ENCODE measurements at places on chromosomes 16 and 17.

DNA sequence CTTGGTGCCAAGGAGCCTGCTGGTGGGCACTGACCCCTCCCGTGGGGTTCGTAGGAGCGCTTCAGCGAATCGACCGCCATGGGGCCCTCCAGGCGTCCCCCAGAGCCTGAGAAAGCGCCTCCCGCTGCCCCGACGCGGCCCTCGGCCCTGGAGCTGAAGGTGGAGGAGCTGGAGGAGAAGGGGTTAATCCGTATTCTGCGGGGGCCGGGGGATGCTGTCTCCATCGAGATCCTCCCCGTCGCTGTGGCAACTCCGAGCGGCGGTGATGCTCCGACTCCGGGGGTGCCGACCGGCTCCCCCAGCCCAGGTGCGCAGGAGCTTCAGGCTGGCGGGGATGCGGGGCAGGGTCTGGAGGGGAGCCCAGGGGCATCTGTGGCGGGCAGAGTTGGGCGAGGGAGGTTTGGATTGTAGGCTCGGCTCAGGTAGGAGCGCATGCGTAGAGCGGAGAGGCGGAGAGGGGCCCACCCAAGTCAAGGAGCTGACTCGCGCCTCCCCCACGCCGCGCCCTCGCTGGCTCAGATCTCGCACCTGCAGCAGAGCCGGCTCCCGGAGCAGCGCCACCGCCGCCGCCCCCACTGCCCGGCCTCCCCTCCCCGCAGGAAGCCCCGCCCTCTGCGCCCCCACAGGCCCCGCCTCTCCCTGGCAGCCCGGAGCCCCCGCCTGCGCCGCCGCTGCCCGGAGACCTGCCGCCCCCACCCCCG, 19.8 kb downstream of the FMNL1 start:
- no peak for DNase-seq

GRCh38 chr16:84520725-84521496, 16.5 kb upstream of the MEAK7 start:
- no peak for DNase-seq

DNA sequence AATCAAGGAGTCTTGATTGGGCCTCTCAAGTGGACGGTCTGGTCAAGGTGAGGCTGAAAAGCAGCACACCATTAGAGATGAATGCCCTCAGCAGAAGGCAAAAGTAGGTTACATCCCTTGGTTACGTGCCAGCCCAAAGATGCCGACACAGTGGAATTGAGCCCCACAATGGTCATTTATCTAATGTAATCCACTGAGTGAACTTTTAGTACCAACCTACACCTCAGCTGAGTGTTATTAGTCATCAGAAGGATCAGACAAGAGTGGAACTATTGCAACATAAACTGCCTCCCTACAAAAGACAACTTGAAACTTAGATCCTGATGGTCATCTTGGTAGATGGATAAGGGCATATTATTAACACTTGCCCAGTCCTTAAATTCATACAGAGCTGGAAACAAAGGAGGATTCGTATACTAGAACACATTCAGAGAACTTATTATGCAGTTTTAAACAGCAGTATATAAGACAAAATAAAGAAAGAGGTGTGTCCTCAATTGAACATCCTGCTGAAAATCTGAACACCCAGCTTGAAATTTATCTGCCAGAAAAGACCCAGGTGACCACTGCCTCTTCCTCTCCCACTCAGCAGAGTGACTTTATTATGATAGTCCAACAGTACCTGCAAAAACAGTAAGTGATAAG, 2.8 kb downstream of the DCUN1D3 start:
- no peak for DNase-seq

DNA sequence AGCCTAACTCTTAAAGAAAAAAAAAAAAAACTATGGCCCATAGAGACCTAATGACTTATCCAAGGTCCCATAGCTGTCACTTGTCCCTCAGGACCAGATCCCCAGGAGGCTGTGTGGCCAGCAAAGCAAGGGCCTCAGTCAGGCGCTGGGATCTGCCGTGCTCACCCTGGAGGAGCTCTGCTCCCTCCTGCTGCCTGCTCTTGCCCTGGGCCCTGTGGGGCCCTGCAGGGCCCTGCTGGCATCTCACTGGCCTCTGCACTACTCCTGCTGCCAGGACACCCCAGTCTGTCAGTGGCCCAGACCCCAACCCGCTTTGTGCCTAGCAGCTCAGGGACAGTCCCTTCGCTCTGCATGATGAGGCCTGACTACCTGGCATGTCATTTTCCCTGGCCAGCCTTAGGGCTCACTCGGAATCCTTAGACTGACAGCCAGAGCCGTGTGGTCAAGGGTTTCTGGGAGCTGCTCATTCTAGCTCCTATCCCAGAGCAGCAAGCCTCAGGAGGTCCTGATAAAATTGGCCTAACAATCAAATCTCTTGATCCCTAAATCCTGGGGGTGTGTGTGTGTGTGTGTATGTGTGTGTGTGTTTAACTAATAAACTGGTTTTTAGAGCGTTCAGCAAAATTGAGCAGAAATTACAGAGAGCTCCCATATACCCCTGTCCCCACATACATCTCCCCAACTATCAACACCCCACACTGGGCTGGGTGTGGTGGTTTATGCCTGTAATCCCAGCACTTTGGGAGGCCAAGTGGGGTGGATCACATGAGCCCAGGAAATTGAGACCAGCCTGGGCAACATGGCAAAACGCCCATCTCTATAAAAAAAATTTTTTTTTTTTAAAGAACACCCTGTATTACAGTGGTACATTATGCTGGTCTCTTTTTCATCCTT, 21.7 kb downstream of the KATNIP start:
- DNase-seq = no peak

GRCh38 chr17:39920218-39921210, 2.1 kb upstream of the GSDMB start:
- no peak for DNase-seq

DNA sequence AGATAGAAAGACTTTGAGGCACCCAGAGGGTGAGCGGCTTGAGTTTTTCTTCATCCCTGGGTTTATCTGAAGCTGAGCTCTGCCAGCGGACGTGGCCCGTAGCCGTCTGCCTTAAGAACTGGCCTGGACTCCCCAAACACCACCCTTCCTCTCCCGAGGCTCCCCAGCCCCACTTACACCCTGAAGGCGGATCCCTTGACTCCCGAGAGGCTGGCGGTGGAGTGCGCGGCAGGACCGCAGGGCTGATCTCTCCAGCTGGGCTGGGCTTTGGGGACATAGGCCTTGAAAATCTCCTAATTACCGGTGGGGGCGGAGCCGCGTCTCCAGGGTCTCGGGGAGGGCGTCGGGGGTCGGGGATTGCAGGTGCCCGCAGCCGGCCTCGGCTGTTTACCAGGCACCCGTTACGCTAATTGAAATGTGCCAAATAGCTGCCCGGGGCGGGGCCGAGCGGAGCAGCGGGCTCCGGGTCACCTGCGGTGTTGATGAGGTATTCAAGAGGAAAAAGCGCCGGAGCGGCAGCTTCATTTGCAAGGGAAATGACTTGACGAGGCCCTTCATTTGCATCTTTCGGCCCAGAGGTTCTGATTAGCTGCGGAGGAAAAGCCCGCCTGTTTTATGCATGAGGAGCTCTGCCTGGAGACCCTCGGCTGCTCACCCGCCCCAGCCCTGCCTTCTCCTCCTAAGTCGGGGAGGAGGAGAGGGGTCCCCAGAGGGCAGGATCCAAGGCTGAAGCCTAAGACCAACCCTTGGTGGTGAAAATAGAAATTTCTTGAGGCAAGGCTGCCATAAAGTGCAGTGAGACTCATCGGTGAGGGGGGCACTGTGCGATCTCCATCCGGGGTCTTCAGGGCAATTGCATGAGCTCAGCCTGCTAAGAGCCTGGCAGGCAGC, 100.7 kb downstream of the MGAT5B start:
- DNase-seq = peak; percentile 7

- DNase-seq = no peak
These were observed 5.7 kb upstream of the CDH5 start for GRCh38 chr16:66360624-66361324.

DNA sequence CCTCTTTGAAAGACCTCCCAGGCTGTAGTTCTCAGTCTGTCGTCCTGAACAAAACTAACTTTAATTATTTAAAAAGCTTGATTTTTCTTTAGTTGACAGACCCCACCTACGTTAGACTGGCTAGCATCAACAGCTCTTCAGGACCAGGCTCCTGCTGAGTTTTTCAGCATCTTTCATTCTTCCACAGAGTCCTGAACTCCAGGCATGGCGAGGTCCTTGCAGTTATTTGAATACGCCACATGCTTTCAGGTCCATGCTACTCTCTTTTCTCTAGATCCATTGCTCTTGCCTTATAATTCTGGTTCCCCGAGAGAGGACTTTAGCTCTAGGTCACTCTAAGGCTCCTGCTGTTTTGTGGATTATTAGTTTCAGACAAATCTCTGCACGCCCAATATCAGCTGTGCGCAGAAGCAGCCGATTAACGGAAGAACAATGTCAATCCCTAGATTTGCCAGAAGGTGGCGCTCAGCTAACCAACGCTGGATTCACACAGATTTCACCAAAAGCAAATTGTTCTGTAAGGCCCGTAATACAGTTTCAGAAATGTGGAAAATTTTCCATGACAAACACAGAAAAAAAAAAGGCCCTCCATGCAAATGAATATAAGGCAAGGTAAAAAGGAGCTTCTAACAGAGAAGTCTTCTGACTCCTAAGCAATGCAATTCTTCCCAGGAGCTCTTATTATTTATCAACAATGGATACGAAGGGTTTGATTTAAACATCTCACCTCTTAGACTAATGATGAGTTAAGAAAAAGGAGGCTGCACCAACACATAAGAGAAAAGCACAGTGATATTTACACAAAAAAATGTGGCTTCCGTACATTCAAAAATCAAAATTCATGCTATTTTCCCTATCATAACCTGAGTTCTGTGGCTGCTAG, 33.5 kb upstream of the BCO1 start:
- DNase-seq = no peak

DNA sequence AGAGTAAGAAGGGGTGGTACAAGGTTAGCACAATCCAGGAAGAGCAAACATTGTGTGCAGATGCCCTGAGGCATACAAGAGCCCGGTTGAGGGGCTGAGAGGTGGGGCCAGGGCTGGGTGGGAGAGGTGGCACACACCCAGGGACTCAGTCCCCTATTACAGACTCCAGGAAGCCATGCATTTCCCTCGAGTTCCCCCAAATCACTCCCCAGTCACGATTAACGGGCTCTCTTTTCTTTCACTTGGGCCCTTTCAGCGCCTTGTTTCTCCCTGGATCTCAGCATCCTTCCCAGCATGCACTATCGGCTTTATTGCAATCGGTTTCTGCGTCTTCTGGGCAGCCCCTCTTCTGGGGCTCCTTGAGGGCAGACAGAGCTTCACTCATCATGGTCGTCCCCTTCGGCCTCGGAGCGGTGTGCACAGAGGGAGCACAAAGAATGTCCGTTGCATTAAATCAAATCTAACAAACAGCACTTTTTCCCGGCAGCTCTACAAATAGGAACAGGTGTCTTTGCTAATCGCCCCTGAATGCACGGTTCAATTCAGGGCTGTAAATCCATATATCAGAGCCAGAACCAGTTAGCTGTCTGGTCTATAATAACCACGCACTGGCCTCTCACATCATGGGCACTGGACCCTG, 184.6 kb upstream of the HSBP1 start:
- DNase-seq = no peak

GRCh38 chr16:22948603-22949368, 134.8 kb downstream of the HS3ST2 start:
- no peak for DNase-seq

GRCh38 chr16:30185683-30186421, 2.5 kb downstream of the CORO1A start:
- DNase-seq = peak; percentile 71

- DNase-seq = no peak
These were observed 27.4 kb downstream of the BCO1 start for GRCh38 chr16:81265658-81266451.

- no peak for DNase-seq
These were observed 15.6 kb upstream of the ZFPM1 start for GRCh38 chr16:88437367-88437964.

DNA sequence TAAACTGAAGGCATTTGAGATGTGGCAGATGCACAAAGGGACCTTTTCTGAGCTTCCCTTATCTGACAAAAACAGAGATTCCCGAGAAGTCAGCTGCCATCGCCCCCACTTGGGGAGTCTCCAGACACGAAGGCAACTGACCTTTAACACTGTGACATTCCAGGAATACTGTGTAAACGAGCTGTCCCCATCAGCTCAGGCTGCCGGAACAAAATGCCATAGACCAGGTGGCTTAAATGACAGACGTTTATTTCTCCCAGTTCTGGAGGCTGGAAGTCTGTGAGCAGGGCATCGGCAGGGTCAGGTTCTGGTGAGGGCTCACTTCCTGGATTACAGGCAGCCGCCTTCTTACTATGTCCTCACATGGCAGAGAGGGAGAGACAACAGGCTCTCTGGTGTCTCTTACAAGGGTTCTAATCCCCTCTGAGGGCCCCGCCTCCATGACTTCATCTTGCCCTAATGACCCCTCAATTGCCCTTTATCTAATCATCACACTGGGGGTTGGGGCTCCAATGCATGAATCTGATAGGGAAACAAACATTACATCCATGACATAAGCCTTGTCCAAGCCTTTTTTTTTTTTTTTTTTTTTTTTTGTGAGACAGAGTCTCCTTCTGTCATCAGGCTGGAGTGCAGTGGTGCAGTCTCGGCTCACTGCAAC, 178.5 kb upstream of the RPL38 start:
- DNase-seq = no peak

- DNase-seq = no peak
These were observed 119.2 kb downstream of the AXIN2 start for GRCh38 chr17:65442250-65442649.

GRCh38 chr16:12323007-12323758, 346.6 kb downstream of the SNX29 start:
- no peak for DNase-seq

DNA sequence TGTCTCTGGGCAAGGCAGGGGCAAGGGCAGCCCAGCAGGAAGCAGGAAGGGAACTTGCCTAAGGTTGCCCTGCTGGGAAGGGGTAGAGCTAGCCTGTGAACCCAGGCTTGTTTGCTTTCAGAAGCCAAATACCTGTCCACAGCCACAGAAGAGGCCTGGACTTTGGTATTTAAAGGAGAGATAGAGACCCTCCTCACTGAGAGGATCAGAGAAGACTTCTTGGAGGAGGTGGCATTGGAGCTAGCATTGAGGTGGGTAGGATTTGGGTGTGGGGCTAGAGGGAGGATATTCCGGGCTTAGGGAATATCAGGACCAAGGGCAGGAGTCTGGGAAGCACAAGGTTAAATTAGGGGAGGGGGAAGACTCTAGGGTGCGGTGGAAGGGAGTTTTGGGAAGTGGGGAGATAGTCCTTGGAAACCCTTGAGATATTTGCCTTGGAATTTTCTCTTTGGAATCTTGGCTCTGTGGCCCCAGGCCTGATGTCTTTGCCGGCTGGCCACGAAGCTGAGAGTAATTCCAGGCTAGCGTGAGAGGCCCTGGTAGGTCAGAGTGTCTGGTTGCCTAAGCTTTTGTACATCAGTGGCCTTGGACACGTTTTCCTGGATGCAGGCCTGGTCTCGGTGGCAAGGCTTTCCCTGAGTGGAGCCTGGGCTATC, 13.1 kb upstream of the ETV4 start:
- no peak for DNase-seq
